ENCODE measurements at places on chromosomes 6 and 20.

DNA sequence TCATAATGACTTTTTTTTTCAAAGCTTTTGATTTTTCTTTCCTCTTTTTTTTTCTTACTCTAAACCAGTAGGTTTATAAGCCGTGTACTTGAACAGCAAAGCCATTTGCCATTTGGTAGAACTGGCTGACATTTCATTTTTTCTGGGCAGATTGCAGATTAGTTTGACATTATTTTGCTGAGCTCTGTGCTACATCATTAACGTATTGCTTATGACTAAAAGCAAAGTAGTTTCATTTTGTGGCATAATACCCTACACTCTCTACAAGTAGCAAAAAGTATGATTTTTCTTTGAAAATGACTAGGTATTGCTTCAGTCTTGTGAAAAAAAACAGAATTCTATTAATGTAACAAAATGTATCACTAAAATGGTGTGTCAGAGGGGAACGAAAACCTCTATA, 141.3 kb downstream of the GRIK2 start:
- no peak for DNase-seq

- DNase-seq, result no peak
These were observed 261.4 kb upstream of the TFAP2D start for GRCh38 chr6:50451826-50452400.

- peak; percentile 89 for DNase-seq
These were observed 513.7 kb upstream of the SULF2 start for GRCh38 chr20:48298851-48299484.

DNA sequence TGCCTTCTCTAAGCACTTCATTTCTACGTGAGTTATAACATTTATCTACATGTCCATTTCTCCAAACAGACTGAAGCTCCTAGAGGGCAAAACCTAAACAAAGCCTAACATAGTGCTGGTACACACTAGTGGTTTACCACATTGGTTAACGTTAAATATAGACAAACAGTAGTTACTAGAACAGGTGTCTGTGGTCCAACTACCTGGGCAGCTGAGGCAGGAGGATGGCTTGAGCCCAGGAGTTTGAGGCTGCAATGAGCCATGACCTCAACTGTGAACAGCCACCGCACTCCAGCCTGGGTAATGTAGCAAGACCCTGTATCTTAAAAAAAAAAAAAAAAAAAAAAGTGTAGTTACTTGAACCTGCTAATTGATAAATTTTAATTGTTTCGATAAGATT, 26.5 kb downstream of the PTPRK start:
- no peak for DNase-seq

GRCh38 chr6:159282421-159282820, 113.2 kb downstream of the FNDC1 start:
- DNase-seq, result no peak

DNA sequence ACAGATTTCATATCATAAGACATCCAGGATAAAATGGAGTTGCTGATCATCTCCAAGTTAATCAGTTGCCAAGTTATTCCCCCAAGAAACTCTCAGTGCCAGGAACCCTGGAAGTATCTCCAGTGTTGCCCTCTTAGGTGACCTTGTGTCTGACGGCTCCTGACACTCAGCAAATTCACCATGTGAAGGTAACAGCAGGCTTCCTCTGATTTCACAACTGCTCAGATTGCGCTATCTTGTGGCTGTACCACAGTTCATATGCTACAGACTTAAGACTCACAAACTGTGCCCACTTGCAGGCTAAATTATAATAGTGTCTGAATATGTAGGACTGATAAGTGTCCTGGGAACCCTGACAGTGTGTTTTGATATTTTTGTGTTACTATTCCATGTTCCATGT, 186.6 kb upstream of the OPRM1 start:
- no peak for DNase-seq
